ENCODE measurements at places on chromosomes 5 and 9.

DNA sequence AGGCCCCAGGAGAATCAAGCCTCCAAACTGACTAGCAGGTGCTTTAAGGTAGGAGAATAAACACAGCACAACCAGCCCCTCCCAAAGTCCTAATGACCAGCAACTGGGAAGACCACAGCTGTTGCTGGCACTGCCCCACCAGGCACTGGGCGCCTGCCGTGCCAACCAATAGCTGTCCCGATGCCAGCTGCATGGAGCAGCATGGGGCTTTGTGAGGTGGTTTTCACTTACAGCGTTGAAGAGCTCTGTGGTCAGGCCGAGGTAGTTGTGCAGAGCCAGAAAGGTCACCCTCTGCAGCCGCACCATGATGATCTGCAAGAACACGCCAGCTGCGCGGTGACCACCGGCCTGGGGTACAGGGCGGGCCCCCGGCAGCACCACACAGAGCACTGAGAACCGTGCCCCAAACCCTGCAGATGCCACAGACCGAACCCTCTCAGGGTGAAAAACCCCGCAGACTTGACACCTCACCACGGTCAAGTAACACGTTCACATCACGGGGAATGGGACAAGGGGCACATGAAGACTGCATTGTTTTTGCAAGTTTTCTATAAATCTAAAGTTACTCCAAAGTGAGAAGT, 28.7 kb downstream of the PNPLA7 start:
- no peak for DNase-seq

DNA sequence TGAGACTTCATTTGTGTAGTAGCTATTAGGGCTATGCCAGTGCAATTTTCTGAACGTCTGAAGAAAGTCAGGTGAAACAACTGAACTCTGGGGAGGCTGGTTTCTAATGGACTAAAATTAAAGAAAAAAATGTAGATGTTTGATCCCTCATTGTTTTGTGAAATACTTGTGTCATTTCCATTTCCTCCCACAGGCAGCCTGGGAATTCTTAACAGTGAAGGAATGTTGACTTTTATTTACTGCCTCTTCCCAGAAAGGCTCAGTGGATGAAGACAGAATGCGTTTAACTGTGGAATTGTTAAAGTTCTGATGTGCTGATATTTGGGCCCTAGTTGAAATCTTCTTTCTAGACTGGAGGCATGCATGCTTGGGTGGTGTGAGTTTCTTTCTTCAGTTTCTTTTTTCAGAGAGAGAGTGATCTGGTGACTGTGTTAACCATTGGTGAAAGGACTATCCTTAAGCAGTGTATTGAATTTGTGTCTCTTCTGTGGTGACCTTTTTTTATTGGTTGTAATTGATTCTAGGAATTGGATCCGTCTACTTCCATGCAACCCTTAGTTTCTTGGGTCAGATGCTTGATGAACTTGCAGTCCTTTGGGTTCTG, 15.5 kb downstream of the ACER2 start:
- DNase-seq, result peak; percentile 42

- no peak for DNase-seq
Observed at GRCh38 chr5:1847056-1847455, 35.7 kb downstream of the IRX4 start.

DNA sequence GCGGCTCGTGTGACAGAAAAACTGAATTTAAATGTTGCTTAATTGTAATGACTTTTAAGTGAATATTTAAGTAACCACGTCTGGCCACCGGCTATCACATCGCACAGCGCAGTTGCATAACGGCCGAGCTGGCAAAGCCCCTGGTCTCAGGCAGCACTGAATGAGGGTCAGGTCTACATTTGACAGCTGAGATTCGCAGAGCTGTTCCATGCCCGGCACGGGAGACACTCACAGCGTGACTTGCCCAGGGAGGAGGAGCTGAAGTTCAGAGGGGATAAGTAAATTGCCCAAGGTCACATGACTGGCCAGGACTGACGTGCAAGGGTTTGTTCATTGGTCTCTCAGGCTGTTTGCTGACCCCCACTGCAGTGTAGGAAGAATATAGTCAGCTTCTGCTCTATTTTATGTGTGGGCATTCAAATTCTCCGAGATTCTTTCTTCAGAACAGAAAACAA, 17.4 kb upstream of the COL5A1 start:
- peak; percentile 47 for DNase-seq

DNA sequence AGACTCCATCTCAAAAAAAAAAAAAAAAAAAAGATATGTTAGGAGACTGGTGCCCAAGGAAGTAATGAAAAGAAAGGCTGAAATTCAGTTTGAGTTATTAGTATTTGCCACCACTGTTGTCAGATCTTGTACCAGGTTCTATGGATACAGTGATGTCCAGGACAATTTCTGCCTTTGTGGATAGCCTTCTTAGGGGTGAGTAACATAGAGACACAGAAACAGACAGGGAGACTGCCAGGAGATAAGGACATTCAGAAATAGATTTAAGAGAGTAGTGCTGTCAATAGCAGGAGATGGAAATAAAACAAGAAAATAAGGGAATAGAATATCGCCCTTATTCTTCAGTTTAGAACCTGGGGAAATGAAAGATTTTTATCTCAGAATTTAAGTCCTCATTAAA, 6.3 kb upstream of the SPINK14 start:
- DNase-seq, result no peak

- peak; percentile 16 for DNase-seq
Observed at GRCh38 chr9:116639251-116639741, 47.8 kb upstream of the TRIM32 start.

GRCh38 chr5:98144116-98144515, 629.3 kb upstream of the RGMB start:
- DNase-seq, result no peak

GRCh38 chr9:89678396-89679015, 73.7 kb downstream of the GADD45G start:
- no peak for DNase-seq

GRCh38 chr9:25519286-25519685, 159.0 kb downstream of the TUSC1 start:
- no peak for DNase-seq

GRCh38 chr5:134175921-134176510, 734 bp downstream of the SKP1 start:
- DNase-seq, result peak; percentile 47

- DNase-seq, result no peak
Observed at GRCh38 chr9:135908093-135908753, 877 bp upstream of the CAMSAP1 start.

DNA sequence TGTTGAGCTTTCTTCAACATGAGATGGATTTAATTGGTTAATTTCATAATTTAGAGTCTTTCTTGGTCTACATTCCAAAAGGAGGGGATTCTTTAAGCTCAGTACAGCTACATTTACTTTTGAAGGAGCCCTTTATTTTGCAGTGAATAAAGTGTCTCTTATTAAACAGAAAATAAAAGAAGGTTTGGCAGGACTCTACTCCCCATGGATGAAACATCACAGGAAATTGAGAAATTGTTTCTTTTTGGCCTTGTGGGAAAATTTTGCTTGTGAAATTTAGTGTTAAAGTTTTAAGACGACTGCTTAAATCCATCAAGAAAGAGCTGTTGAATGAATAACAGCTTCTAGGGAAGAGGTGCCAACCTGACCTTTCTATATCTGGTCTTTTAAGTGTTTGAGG, 187.7 kb downstream of the NTRK2 start:
- DNase-seq, result no peak

- no peak for DNase-seq
Observed at GRCh38 chr9:93390953-93391515, 60.5 kb upstream of the FAM120A start.

DNA sequence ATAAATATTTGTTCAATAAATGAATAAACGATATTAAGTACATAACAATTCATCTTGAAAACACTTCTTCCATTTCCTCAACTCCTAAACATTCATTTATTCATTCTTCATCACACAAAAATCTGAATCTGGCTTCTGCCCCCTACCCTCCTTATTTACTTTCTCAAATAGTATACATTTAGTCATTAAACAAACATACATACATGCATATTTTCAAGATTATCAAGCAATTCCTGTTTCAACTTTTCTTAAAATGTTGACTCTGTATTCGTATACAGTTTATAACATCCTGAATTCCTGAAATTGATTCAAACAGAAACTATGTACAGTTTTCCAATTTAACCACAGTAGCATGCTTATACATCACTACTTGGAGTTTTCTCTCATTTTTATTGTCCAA, 129.0 kb downstream of the MUSK start:
- peak; percentile 80 for DNase-seq

GRCh38 chr5:86679529-86679928, 61.8 kb downstream of the COX7C start:
- DNase-seq, result peak; percentile 93

- no peak for DNase-seq
Observed at GRCh38 chr5:11084111-11084510, 323.1 kb upstream of the DAP start.

- DNase-seq, result no peak
Observed at GRCh38 chr9:109198736-109199382, 31.8 kb upstream of the FRRS1L start.

DNA sequence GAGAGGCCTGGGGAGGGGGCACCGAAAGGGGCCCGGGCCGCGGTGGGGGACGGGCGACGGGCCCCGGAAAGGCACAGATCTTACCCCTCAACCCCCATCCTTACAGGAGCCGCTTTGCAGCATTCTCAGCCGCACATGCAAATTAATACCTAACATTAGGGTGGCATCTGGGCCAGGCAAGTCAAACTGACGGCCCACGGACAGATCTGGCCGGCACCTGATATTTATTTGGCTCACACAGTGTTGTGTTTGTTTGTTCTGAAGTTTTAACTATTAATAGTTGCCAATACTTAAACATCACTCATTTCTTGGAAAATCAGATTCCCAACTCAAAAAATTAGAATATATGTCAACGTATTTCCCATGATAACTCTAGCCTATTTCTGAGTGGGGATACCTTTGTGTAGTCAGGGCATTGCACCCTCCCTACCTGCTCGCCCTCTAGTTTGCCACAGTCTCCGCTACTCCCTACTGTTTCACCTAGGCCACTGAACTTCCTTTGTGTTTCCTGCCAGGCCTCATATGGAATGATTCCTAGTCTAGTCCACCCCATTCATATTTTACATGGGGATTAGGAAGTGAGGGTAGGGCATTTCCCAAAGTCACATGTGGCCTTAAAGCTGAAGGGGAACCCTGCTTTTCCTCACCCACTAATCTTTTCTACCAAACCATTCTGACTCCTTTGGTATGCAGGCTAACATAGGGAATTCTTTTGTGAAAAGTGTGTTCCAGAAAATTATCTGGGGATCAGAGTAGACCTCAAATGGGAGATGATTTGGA, 71.9 kb upstream of the LARP1 start:
- no peak for DNase-seq

- DNase-seq, result no peak
Observed at GRCh38 chr9:126607086-126607485, 6.6 kb upstream of the LMX1B start.

DNA sequence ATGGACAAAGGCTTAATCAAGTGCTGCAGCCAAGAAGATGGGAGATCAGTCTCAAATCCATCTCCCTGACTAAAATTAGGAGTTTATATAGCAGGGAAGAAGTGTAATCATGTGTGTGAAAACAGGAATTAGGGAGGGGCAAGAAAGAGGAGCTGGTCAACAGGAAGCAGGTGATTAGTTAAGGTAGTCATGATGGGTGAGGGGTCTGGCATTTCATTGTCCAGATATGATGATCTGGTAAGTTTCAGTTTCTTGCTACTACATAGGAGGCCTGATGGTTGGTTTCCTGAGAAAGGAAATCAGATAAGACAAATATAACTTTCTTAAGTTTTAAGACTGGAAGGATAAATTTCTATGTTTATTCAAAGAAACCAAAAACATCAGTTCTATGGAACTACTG, 455.6 kb upstream of the GRAMD2B start:
- DNase-seq, result no peak

GRCh38 chr9:71183251-71183650, 61.8 kb upstream of the TRPM3 start:
- no peak for DNase-seq

DNA sequence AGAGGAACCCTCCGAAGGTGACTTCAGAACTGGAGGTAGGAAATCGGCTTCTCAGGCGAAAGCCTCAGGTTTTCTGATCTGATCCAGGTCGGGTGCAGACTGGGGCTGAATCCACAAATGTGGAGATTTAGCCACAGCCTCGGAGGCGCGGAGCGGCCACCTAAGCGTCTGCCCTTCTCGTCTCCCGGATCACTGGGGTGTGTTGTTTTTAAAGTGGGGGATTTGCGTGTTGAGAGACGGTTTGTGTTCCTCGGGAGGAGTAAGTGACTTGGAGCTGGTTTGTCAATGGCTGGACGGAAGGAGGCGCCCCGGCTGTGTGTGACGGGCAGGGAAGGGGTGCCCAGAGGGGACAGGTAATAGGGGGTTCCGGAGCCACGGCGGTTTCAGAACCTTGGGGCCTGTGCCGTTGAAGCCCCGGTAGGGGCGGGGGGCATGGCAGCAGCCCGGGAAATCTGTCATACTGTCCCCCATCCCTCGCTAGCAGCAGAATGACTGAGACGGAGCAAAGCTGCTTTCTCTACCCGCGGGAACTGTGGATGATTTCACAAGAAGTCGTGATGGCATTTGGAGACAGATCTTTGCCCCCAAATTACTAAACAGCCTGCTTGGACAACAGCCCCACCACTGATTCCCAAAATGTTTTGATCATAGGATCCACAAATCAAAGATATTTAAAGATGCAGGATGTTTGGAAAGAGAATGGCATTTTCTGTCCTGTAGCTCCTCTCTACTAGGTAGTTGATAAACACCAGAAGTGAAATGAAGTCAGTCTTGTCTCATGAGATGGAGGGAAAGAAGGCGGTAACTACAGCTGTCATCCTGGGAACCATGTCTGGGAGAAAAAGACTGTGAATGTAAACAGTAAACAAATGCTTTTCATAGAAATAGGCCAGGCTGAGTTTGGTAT, 216.5 kb downstream of the PDZD2 start:
- peak; percentile 21 for DNase-seq

DNA sequence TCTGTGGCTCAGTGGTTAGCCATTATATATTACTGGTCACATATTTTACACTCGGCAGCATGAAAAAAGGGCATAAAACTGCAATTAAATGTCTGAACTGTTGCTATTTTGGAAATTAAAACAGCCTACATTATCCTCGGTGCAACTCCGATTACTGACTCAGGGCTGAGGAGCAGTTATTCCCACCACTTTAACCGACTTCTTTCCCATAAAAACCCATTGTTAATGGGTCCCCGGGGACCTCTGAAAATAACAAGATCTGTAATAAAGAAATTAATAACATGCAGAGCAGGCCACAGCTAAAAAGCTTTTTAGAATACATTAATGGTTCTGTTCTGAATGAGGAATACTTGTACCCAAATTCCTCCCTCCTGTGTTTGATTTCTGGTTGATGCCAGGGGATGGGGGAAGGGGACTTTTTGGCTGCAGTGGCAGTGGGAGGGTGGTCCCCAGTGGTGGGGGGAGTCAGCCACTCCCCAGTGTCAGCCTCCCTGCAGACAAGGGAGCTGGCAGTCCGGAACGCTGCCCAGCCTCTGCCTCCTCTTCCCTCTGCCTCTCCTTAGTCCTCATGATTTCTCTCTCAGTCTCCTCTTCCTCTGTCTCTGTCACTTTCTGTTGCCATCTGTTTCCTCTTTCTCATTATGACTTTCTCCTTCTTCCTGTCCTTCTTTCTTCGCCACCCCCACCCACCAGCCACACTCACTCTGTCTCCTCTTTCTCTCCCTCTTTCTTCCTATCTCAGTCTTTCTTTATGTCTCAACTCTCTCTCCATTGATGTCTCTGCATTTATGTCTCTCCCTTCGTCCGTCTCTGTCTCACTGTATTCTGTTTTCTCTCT, 59.0 kb upstream of the ZBTB43 start:
- no peak for DNase-seq
